Skin of body (tissue), 3 donors: ENCODE measurements at places on chromosomes 7 and 10. TPM values are rescaled to one million over a fixed set of nuclear protein-coding genes. Genes with fewer than 3 reads are reported as not detected.
A peak's percentile ranks its signal among the peaks of the same experiment; 100 is the strongest.

GRCh38 chr10:88004451-88004850 lies 141.0 kb downstream of the PTEN start:
- no peak for DNase-seq

- peak; percentile 5 for DNase-seq
These were observed 105.7 kb downstream of the HOXA1 start for GRCh38 chr7:26989897-26990670.

GRCh38 chr7:1851721-1852516 lies 181.8 kb downstream of the ELFN1 start:
- no peak for DNase-seq

GRCh38 chr7:12436126-12436525 lies 32.5 kb upstream of the VWDE start:
- DNase-seq: no peak

- peak; percentile 64 for DNase-seq
These were observed 23.1 kb upstream of the ST7 start for GRCh38 chr7:116929914-116930913.

GRCh38 chr7:19623676-19624075 lies 85.2 kb downstream of the POLR1F start:
- peak; percentile 30 for DNase-seq

DNA sequence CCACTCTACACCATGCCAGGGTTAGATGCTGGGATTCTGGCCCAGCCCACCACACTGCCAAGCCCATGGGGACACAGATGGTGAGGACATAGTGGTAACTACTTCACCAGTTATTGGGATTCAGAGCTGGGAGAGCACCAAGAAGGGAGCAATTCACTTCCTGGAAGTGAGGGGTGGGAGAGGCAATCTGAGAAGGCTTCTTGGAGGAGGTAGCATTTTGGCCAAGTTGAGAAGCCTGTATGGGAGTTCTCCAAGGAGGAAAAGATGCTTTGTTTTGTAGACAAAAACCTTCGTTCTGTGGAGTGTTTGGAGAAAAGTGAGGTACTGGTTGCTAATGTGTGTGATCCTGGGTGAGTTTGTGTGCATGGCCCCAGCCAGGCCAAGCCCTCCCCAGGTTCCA lies 3.8 kb upstream of the PRKRIP1 start:
- no peak for DNase-seq

- DNase-seq: no peak
These were observed 12.0 kb upstream of the LARP4B start for GRCh38 chr10:943334-944033.

GRCh38 chr10:110013630-110014293 lies 6.0 kb downstream of the ADD3 start:
- no peak for DNase-seq

DNA sequence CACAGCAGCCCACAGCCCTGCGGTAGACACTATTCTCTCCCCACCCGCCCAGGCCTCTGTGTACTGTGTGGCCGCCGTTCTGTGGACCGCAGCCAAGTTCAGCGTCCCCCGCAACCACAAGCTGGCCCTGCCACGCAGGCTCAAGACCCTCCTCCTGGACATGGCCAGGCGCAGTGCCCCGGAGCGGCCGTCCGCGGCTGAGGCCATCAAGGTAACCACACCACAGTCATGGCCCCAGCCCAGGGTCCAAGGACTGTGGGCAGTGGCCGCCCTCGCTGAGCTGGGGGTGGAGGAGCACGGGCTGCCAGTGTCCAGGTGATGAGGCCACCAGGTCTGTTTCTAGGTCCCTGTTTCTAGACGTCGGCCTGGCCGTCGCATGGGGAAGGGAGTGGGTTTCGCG lies 34.4 kb upstream of the UTF1 start:
- DNase-seq: no peak

DNA sequence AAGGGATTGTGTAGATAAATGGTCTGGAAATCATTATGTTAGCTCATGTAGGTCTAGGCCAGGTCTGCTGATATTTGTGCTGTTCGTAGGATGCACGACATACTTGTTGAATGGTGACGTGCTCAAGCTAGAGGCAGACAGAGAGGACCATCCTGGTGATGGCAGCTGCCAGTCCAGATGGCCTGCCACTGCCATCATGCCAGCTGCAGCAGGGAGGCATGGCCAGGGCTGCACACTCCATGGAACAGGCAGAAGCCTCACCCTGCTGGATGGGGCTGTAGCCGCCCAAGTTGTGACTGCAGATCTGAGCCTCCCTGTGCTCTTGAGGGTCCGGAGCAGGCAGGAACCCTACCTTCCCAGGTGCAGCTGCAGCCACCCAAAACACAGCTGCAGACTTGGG lies 80.3 kb downstream of the SPDYE5 start:
- DNase-seq: no peak

SLC16A9 gene
- 6.5 TPM for total RNA-seq

LRRC17 gene
- total RNA-seq: 92.4 TPM

GDI2 gene
- 307 TPM for total RNA-seq

CPA1 gene
- total RNA-seq: 0.79 TPM

CLDN15 gene
- 3.6 TPM for total RNA-seq
